EH (cell line): ENCODE measurements at places on chromosomes 5 and 9.

DNA sequence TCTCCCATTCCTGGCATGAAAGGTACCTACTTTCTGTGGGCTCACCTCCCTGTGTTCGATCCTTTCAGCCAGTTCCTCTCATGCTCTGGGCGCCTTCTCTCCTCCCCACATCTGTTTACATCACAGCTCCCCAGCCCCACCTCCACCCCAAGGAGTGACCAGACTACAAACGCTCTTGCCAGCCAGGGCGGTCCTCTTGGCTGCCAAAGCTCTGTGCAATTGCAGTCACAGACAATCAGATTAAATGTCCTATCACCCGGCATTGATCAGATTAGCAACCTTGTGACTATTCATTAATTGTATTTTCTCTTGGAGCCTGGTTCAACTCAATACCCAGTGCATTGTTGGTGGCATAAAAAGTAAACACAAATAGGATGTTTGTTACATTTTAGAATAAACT, 211.2 kb upstream of the TBCA start:
- no peak for DNase-seq

DNA sequence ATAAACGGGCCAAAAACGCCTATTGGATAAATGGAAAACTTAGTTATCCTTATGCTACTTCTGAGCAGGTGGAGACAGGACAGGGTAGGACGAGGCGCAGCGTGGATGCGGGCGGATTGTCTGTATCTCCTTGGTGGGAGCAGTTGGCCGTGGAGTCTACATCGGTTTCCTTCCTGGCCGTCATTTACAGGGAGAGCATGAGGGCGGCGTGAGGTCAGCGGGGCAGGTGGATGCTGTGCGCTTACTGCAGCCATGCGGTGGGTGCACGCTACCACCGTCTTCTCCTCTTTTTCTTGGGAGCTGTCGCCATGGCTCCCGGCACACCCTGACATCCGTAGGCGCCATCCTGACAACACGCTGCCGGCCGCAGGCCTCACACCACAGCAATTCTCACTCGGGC, 121.3 kb downstream of the ADAMTS2 start:
- DNase-seq, result no peak

GRCh38 chr5:54159153-54159892, 151.1 kb downstream of the ARL15 start:
- DNase-seq, result peak; percentile 79

GRCh38 chr9:14301006-14301405, 12.9 kb downstream of the NFIB start:
- no peak for DNase-seq

DNA sequence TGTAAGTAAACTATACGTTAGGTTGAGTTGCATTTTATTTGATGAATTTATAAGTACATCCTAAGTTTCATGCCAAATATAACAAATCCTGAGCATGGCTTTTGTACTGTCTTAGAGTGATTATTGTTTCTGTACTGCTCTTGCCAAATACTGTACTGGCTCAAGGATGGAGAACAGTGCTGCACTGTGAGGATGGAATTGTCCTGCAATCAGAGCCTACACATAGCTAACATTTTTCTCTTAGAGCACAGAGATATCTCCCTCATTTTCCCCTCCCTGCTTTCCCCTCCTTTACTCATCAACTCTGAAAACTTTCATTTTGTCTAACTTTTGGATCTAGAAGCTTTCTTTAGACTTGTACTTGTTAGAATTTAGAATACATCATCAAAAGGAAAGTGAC, 28.3 kb downstream of the LRRC70 start:
- peak; percentile 54 for DNase-seq

- DNase-seq, result peak; percentile 77
Measured at GRCh38 chr9:92600462-92601261, 64.9 kb upstream of the ECM2 start.

DNA sequence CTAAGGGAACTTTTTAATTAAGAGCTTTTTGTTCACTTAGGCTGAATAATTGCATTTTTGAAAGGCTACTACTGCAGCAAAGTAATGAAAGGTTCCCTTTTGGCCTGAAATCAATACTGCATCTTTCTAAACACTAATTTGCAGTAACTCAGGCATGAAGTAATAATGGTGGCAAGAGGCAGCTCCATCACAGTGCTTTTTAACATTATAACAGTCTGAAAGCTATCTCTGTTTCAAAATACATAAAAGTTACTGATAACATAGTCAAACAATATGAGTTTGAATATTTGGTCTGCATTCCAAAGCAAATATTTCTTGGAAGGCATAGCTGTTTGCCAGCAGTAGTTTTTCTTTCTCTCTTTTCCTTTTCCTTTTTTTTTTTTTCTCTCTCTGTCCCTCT, 113.4 kb downstream of the FBN2 start:
- DNase-seq, result peak; percentile 22

DNA sequence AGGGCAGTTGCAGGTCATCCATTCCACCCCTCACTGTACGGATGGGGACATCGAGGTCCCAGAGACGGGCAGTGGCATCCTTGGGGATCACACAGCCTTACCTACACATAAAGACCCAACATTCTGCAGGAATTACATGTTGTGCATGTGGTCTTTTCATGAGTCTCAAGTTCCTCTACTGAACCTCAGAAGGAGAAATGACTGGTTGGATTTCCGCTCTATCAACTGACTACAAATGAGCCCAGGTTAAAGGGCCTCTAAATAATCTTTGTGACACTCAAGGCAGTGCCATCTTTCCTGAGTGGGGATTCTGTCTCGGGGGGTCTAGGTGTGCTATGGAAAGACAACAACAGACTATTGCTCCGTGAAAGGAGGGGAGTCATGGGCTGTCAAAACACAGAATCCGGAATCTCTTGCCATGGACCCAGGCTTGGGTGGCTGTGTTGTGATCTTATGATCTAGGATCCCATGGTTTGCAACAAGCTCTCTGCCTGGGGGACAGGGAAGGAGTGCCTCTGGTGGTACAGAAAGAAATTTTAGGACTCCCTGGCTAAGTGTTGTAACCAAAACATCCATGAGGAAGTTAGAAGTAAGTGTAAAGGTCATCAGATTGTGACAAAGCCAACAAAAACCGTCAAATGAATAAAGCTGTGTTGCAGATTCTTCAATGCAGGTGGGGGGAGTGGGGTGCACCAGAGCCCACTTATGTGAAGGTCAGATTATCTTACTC, 1.9 kb upstream of the SLC31A2 start:
- no peak for DNase-seq
